ENCODE measurements at places on chromosomes 2 and 18. TPM values are rescaled to one million over a fixed set of nuclear protein-coding genes. Genes with fewer than 3 reads are reported as not detected.

The XIRP2 gene
- total RNA-seq, result not detected

The AQP12B gene
- not detected for total RNA-seq

The SCYGR3 gene
- total RNA-seq, result not detected

The TEX44 gene
- not detected for total RNA-seq

The KCNJ3 gene
- not detected for total RNA-seq

The MAP2 gene
- 5.5 TPM for total RNA-seq

The LRRC30 gene
- total RNA-seq, result not detected

The NAT8 gene
- not detected for total RNA-seq

The FIGN gene
- 0.70 TPM for total RNA-seq

The SMC6 gene
- 21.6 TPM for total RNA-seq

The GREB1L gene
- 1.8 TPM for total RNA-seq

The CACNB4 gene
- total RNA-seq, result 0.08 TPM

The BOLL gene
- total RNA-seq, result not detected

The REEP1 gene
- not detected for total RNA-seq

The NEU4 gene
- total RNA-seq, result not detected

The CAPN13 gene
- not detected for total RNA-seq

The MC2R gene
- total RNA-seq, result not detected

The TLX2 gene
- total RNA-seq, result 0.08 TPM

The TCF23 gene
- total RNA-seq, result not detected

The HRH4 gene
- 0.08 TPM for total RNA-seq

The CDH19 gene
- total RNA-seq, result not detected

The SCTR gene
- total RNA-seq, result not detected

The POTEI gene
- total RNA-seq, result not detected

The TFCP2L1 gene
- total RNA-seq, result 16.7 TPM

All from hair follicular keratinocyte (primary cell).